ENCODE measurements at places on chromosomes 4 and X.
A peak's percentile ranks its signal among the peaks of the same experiment; 100 is the strongest.

DNA sequence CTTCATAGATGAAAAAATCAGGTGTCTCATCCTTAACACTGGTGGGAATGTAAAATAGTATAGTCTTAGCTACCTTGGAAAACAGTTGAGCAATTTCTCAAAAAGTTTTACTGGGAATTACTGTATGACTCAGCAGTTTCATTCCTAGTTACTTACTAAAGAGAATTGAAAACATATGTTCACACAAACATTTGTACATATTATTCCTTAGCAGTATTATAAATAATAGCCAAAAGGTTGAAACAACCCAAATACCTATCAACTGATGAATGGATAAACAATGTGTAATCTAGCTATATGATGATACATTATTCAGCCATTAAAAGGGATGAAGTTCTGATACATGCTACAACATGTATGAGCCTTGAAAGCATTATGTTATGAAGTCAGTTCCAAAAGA is 41.7 kb downstream of the RBM46 start:
- peak; percentile 36 for DNase-seq

- DNase-seq: peak; percentile 60
Observed at GRCh38 chrX:65690057-65690855, 22.8 kb downstream of the MSN start.

GRCh38 chrX:113743069-113743468 is 840.8 kb upstream of the HTR2C start:
- DNase-seq: no peak

GRCh38 chr4:37780444-37781130 is 45.9 kb upstream of the PGM2 start:
- DNase-seq: no peak

DNA sequence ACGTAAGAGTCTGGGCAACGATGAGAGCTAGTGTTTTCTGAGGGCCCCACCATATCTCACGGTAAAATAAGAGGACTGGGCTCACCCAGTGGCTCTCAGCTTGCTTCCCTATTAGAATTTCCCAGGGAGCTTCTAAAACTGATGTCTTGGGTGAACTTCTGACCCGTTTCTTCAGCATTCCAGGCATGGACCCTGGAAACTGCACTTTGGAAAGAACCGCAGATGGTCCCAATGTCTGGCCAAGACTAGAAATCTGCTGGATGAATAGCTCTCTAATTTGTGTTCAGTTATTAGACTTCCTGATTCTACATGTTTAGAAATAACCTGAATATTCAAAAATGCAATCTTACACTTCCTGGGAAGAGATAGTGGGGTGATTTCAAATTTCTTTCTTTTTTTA is 127.8 kb downstream of the ANOS1 start:
- no peak for DNase-seq

GRCh38 chrX:32687379-32687778 is 524.0 kb downstream of the DMD start:
- DNase-seq: no peak

DNA sequence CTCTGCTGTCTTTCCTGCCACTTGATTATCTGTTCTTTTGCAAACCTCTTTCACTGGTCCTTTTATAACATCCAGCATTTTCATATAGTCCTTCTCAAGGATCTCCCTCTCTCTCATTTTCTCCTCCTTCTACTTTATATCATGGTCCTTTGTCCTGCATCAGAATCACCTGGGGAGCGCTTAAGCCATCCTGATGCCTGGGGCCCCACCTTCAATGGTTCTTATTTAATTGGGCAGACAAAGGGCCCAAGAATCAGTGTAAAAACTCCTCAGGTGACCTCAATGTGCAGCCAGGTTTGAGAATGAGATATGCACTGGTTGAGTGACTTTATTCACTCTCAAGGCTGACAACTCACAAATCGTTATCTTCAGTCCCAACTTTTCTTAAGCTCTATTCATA is 283.9 kb downstream of the UNC5C start:
- no peak for DNase-seq

DNA sequence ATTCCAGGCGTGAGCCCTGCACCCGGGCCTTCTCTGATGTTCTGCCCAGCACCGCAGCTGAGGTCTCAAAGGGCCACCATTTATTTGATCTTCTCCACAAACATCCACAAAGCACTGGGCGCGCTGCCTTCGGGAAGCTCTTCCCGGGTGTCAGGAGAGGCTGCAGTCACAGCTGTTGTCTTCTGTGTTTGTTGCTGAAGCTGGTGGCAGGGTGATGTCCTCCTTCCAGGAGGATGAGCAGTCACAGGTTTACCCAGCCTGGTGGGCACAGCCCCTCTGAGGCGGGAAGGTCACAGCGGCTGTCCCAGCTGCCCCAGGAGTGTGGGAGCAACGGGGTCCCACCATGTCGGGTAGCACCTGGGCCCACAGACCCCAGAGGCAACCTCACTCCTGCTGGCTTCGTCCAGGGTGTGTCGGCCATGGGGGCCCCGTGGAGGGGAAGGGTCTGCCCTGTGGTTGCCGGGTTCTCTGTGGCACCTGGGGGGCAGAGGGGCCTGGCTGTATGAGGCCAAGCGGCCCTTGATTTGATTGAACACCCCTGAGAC is 27.6 kb downstream of the FGFRL1 start:
- no peak for DNase-seq

GRCh38 chr4:11647433-11647832 is 218.7 kb upstream of the HS3ST1 start:
- no peak for DNase-seq

GRCh38 chr4:8044699-8045098 is 105.0 kb upstream of the AFAP1 start:
- no peak for DNase-seq

- peak; percentile 22 for DNase-seq
Observed at GRCh38 chrX:50211510-50211909, 6.9 kb downstream of the CCNB3 start.

DNA sequence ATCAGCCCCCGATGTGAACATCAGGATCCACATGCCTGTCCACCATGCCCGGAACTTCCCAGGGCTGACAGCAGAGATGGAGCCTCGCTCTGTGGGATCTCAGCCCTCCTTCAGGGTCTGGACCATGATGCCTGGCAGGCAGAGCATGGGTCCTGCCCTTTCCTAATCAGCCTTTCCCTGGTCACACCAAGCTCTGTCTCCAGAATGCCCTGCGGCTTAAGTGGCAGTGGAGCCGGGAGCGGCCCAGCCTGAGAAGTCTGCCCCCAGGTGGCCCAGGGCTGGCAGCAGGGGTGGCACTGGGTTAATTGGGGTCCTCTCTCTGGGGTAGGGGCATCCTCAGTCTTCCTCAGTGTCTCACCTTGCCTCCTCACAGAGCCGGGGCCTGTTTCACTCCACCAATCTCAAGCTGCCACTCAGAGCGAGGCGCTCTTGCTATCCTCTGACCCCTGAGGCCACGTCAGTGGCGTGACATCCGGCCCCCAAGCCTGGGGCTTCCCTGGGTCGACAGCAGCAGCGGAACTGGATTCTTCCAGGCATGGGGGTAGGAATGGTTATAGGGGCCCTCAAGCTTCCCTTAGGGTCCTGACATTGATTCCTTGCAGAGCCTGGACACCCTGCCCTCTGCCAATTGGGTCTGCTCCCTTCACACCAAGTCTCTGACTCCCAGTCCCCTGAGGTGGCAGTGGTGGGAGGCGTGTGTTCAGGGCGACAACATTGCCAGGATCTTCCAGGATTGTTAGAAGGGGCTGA is 20.8 kb upstream of the TMEM185A start:
- DNase-seq: no peak

DNA sequence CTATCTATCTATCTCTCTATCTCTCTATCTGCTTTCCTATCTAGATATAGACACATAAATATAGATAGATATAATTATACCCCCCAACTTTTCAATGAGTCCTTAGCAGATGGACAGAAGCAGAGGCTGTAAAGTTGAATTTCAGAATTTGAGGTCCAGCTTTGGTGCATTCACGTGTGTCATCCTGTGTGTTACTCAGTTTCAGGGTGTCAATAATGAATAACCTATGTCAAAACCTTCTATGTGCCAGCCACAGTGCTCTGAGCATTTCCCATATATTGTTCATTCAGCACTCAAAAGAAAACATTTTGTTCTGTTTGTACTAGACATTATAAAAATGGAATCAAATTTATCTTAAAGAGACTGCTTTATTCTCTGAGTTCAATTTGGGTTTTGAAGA is 310.0 kb downstream of the ARHGAP24 start:
- no peak for DNase-seq

DNA sequence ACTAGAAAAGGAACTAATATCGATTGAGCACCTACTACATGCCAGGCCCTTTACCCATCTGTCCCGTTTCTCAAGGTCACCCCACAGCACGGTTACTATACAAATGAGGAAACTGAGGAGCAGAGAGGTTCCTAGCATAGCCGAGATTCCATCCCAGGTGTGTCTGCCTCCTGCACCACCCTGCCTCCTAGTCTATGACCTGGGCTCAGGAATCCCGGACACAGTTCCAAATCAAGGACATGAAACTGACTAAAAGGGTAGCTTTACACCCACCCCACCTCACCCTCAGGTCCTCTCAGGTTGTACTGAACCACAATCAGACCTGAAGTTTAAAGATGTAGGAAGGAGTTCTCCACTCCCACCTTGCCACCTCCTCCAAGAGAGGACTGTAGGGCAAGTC is 55.6 kb downstream of the APBB2 start:
- DNase-seq: no peak

- peak; percentile 36 for DNase-seq
Observed at GRCh38 chr4:87240341-87240740, 19.9 kb upstream of the KLHL8 start.

- no peak for DNase-seq
Observed at GRCh38 chr4:163610648-163611047, 116.2 kb downstream of the TMA16 start.

GRCh38 chr4:161249779-161250440 is 913.9 kb downstream of the FSTL5 start:
- no peak for DNase-seq

DNA sequence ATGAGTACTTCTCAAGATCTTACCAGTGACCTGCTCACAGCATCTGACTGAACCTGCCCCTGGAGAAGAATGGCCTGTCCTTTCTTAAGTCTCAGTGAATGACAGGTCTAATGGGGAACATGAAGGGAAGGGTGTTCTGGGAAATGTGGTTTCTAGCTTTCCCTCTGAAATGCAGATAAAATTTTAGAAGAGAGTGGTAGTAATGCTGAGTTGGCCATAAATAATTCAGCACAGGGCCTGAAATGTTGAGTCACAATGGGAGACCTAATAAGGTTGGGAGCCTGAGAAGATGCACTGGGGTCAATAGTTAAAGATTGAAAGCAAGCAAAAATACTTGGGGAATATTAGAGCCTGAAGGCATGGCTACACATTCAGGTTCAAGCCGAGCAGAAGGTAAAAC is 214.9 kb upstream of the ARHGAP24 start:
- DNase-seq: no peak

- DNase-seq: no peak
Observed at GRCh38 chr4:75831856-75832405, 70.3 kb downstream of the PPEF2 start.

- peak; percentile 41 for DNase-seq
Observed at GRCh38 chr4:100063355-100063754, 113.3 kb upstream of the H2AZ1 start.

- DNase-seq: peak; percentile 31
Observed at GRCh38 chr4:66691101-66691500, 854.2 kb downstream of the CENPC start.

- no peak for DNase-seq
Observed at GRCh38 chr4:95209927-95210326, 338.8 kb downstream of the UNC5C start.

DNA sequence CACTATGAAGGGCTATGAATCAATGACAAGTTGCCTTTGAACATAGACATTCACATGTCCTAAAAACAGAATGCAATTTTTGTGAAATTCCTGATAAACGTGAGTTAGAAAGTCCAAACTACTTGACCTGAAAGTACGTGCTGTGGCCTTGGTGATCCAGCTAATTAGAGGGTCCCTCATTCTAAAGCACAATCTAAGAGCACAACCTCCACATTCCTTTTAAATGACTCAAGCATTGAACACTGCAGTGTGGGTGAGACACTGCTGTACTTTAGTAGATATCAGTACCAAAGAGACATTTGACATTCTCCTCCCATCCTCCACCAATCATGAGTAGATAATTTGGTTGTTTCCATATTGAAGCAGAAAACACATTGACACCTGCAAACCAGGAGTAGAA is 73.5 kb downstream of the FAM47B start:
- DNase-seq: no peak

GRCh38 chrX:13826770-13827169 is 9.9 kb upstream of the GPM6B start:
- no peak for DNase-seq

- DNase-seq: no peak
Observed at GRCh38 chr4:25903900-25904747, 9.9 kb upstream of the SMIM20 start.

GRCh38 chr4:102988429-102989020 is 31.0 kb downstream of the SLC9B1 start:
- DNase-seq: no peak

DNA sequence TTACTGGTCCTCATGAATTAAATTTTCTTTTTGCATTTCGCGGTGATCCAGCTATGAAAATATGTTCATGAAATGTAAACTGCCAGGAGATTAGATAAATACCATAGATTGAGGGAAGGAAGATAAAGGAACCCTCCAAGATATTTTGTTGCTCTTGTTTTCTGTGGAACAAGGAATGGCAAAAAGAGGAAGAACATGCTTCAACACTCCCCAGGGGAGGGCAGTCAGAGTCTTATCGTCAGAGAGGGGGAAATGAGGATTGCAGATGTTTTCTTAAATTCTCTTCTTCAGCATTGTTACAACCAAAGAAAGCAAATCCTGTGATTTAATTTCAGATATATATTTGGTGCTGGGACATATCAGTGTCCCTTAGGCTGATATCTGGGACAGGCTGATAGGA is 9.5 kb upstream of the SFRP2 start:
- DNase-seq: no peak

DNA sequence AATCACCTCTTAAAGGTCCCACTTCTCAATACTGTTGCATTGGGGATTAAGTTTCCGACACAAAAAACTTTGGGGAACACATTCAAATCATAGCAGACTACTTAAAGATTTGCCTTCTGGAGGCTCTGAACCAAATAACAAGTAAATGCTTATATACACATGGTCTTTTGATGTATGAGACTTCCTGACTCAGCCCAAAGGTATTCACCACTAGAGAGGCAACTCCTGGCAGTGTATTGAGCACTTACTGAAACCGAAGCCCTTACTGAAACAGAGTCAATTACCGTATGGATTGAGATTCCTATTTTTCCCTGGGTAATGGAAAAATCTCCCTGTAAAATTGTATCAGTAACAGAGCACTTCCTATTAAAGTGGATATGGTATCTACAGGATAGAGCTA is 45.4 kb downstream of the ZCCHC13 start:
- DNase-seq: peak; percentile 69

GRCh38 chrX:129636175-129636681 is 18.5 kb downstream of the APLN start:
- DNase-seq: no peak

- DNase-seq: no peak
Observed at GRCh38 chrX:106283841-106284240, 115.7 kb downstream of the PWWP3B start.

DNA sequence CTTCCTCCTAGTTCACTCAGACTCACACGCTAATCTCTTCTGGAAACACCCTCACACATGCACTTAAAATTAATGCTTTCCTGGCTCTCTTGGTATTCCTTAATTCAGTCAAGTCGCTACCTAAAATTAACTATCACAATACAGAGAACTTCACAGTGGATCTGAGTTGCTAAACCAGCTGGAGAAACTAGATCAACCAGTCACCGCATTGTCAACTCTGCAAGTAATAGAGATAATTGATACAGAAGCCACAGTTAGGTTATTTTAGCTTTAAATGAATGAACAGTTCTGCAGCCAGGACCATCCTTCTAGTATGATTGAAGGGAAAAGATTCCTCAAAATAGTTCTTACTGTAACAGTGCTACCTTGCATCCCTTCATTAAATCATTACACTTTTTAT is 6.0 kb upstream of the TBC1D9 start:
- no peak for DNase-seq

Measured in PC-3 (cell line).